ENCODE measurements at places on chromosomes 5 and 9.
A peak's percentile ranks its signal among the peaks of the same experiment; 100 is the strongest.

DNA sequence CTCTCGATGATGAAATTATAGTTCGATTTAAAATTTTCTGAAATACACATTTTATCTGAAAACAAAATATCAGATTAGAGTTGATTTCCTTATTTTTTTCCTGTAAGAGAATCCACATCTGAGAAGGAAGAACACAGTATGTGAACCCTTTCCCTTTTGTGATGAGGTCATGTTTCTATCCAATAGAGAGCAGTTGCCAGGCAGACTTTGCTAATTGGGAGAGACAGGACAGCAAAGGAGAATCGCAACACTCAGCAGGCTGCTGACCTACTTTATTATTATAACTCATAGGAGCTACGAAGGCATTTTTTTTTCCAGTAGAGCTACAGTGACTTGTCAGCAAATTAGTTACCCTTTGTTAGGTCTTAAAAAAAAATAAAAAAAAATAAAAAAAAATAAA is 242.1 kb downstream of the HCN1 start:
- DNase-seq, result peak; percentile 58

GRCh38 chr5:111514087-111514486 is 1.8 kb upstream of the STARD4 start:
- DNase-seq, result no peak

DNA sequence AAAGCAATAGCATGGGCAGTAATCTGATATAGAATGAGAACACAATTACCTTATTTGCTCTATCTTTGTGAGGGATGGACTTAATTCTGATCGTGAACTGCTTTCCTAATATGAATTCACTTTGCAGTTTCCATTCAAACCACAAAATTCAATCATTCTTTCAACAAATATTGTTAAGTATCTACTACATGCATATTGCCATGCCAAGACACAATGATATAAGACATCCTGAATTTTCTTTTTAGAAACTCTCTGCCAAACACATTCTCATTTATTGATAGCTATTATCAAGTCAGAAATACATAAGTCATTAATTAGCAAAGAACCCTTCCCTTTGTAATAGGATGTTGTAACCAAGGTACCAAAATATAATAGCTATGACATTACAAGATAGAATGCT is 121.6 kb upstream of the TARS1 start:
- DNase-seq, result no peak

GRCh38 chr9:72753266-72753893 is 199.5 kb downstream of the ALDH1A1 start:
- DNase-seq, result peak; percentile 18

DNA sequence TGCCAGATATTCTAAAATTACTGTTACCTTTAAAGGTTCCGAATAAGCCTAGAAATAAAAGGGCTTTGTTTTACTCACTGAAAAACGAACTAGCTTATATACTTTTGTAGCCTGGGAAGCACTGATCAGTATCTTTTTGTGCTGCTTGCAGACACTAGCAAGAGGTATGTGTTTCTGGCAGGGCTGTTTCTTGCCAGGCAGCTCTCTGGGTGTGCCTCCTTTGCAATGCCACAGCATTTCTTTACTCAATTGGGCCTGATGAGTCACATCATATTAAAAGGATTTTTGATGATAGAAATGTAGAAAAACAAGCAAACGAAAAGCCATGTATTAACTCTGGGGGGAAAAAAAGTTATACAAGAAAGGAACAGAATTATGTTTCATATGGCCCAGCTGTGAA is 35.6 kb downstream of the CD180 start:
- peak; percentile 10 for DNase-seq

- DNase-seq, result no peak
Observed at GRCh38 chr9:127873886-127874285, 3.6 kb downstream of the AK1 start.

DNA sequence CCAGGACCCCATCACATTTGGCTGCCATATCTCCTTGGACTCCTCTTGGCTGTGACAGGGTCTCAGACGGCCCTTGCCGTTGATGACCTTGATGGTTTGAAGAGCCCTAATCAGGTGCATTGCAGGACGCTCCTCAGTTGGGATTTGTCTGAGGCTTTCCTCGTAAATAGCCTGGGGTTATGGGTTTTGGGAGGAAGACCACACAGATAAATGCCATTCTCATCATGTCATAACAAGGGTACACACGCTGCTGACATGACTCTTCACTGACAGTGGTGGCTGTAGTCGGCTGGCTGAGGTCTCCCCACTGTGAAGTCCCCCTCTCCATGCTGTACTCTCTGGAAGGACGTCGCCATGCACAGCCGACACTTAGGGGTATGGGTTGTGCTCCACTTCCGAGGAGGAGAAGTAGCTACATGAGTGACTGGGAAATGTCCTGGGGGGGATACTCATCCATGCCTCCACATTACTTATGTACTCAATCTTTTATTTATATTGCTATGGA is 42.9 kb upstream of the SPTLC1 start:
- peak; percentile 20 for DNase-seq

DNA sequence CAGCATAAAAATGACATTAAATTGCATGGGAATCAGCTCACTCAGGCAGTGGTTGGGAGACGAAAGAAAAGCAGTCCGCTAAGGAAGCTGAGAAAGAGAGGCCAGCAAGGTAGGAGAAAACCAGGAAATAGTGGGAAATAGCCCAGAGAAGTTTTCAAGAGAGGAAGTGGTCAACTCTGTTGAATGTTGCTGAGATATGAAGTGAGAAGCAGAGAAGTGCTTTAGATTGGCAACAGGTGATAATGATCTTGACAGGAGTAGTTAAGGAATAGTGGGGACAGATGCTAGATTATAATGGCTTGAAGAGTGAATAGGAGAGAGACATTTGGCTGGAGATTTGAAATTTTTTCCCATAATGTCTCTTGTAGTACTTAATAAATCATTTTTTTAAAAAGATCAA is 30.8 kb downstream of the CNTRL start:
- no peak for DNase-seq

DNA sequence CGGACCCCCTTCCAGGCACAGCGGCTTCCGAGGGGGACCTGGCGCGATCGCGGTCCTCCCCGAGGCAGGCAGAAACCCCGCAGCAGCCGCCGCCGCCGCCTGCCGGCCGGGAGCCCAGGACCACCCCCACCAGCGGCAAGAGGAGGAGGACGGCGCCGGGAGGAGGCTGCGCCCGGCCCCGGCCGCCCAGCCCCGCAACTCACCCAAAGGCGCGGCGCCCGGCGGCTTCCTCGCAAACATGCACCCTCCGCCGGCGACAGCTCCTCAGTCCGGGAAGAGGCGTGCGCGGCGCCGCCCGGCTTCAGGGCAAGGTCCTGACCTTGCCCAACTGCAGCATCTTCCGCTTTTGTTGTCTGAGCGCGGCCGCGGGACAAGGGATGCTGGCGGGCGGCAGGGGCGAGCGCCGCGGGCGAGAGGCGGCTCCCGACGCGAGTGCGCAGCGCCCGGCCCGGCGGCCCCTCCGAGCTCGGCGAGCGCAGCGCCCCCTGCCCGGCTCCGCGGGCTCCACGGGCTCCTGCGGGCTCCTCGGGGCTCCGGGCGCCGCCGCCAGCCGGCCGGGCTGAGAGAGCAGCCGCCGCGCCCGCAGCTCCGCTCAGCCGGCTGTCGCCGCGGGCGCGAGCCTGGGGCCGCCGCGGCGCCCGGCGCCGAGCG is 507 bp downstream of the CTNND2 start:
- peak; percentile 22 for DNase-seq

GRCh38 chr5:74722271-74722670 is 37.2 kb downstream of the HEXB start:
- no peak for DNase-seq

- DNase-seq, result no peak
Observed at GRCh38 chr5:95780597-95780996, 41.9 kb downstream of the GLRX start.

DNA sequence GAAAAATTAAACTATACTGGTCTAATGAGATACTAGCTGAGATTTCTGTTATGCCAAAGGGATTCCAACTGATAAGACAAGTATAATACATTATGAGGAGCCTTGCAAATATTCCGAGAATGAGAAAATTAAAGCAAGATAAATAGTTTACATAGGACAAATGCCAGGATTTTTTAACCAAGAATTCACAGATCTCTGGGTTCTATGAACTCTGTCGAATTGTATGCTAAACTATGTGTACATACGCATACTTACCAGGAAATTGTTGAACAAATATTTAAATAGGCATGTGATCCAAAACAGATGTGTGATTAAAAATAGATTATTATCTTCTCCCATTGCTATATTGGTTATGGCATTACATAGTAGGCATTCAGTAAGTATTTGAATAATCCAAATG is 616.6 kb downstream of the GABRG2 start:
- DNase-seq, result no peak

- DNase-seq, result peak; percentile 42
Observed at GRCh38 chr5:126369995-126370731, 53.0 kb upstream of the GRAMD2B start.

DNA sequence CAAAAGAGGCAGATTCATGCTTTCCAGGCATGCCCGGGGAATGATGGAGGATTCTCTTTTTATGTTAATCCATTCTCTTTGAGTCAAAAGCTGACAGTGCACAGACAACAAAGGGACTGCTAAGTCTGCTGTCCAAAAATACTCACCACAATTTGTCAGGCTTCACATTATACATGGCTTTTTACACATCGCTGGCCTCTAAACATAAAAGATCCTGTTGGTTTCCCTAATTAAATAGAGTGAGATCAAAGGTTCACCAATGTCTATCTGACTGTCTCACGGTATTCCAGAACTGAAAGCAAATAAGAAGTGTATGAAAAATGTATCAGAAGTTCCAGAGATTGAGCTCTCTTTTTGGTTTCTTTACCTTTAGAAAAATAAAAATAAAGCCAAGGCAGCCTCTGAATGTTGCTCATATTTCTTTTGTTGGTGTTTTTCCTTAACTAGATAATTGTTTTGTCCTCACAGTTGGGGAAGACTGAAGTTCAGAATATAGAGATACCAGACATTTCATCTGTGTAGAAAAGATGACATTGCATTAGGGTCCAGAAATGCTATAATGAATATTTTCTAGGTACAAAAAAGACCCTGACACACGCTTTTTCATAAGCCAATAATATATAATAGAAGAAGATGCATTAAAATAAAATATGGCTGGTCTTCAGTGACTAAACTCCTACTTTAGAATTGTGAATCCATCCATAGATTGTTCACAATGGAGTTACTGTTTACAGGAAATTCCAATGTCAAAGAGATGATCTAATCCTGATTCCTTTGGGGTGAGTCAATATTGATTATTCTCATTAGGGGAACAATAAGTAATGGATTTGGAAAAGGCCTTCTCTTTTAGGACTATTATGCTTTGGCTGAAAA is 688.2 kb upstream of the CDH6 start:
- DNase-seq, result peak; percentile 54

GRCh38 chr9:136292026-136292538 is 11.8 kb downstream of the CCDC187 start:
- no peak for DNase-seq

DNA sequence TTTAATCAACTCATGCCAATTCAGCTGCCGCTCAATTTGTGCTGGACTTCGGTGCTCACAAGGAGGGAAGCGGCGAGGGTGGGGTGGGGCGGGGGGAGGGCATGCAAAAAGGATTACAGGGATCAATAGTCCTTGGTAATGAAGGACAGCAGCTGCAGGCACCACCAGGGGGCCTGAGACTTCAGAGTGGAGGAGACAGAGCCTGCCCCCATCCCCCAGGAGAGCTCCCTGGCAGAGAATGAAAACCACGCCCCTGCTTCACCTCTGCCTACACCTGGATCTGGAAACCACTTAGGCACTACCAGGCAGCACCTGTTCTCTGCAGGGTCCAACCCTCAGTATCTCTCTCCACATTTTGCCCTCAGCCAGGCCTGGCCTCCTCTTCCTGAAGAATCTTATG is 155.6 kb downstream of the TRIM32 start:
- DNase-seq, result no peak

DNA sequence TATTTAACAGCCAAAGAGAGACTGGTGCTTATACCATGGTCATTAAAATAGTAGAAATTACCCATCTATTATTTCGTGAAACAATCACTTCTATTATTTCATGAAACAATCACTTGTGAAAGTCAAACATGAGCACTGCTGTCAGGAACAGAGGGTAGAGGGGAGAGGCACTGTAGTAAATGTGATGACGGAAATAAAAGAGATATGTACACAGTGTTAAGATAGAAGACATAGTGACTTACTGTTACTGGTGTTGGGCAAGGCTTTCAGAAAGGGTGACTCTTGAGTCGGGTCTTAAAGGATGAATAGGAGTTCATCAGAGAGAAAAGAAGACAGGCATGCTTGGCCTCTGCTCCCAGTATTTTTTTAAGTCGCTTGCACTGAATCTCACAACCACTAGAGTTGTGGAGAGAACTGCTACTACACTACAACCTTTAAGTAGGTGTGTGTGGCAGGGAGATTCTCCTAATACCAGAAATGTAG is 162.6 kb upstream of the GNA14 start:
- no peak for DNase-seq

GRCh38 chr5:132767150-132767549 is 9.9 kb downstream of the SEPTIN8 start:
- no peak for DNase-seq

- DNase-seq, result no peak
Observed at GRCh38 chr5:113043491-113043931, 66.9 kb downstream of the DCP2 start.

All from ELR (cell line).